ENCODE measurements at places on chromosomes 7 and 10. TPM values are rescaled to one million over a fixed set of nuclear protein-coding genes. Genes with fewer than 3 reads are reported as not detected.

- no peak for DNase-seq
Measured at GRCh38 chr7:92765725-92766124, 70.6 kb downstream of the CDK6 start.

DNA sequence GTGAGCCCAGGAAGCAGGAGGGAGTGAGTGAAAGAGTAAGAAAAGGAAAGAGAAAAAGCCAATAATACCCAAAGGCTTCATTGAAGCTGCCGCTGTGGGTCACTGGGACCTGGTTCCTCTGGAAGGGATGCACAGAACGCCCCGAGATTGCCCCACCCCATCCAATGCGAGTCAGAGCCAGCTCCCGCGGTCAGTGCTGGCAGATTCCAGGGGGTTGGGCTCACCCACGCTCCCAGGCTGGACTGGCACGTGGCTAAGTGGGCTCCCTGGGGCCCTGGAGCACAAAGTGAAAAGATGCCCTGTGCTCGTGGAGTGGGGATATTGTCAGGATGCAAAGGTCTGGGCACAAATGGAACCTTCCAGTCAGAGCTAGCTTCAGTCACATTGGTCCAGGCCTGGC, 117.0 kb downstream of the OAT start:
- DNase-seq = no peak

DNA sequence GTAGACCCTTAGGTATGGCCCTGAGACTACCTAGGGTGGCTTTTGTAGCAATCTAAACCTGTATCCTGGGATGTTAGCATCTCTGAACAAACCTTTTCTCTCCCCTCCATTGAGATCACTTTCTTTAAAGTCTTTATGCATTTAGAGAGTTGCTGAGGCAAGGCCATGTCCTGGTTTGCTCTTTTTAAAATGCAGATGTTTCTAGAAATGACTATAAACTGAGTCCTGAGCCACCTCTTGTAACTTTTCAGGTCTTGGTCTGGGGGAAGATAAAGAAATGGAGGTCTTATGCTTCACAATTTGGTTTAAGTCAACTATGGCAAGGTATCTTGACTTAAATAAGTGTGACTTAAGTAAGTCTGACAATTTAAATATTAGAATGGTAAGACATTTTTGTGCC, 78.0 kb downstream of the AUTS2 start:
- no peak for DNase-seq

- no peak for DNase-seq
Measured at GRCh38 chr10:3117486-3117885, 50.1 kb downstream of the PFKP start.

DNA sequence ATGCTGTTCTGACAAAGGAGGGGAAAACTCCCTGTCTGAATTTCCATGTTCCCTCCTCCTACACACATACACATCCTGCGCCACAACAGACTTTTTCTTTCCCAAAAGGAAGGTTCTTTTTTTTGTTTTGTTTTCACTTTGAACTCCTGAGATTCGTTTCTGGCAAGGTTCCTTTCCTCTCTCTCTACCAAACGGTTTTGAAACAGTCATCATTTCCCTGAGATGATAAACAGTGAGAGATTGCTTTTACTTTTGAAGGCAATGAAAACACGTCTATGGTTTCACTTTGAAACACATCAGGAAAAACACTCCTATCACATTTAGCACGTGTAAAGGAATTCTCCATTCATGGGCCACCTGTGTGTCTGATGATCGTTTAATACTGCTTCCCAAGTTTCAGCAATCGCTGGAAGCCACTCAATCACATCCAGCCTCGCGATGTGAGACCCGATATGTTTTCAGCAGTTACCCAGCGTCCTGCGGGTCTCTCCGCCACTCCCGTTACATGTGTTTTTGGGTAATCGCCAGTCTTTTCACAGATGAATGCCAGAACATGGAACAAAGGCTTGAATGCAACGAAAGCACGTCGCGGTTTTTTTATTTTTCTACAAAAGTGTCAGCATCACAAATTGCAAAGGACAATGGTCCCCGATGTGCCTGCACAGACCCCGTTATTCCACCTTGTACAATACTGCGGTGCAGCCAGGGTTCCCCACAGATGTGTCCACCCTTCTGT, 62.8 kb upstream of the CUX1 start:
- DNase-seq = peak; percentile 79

DNA sequence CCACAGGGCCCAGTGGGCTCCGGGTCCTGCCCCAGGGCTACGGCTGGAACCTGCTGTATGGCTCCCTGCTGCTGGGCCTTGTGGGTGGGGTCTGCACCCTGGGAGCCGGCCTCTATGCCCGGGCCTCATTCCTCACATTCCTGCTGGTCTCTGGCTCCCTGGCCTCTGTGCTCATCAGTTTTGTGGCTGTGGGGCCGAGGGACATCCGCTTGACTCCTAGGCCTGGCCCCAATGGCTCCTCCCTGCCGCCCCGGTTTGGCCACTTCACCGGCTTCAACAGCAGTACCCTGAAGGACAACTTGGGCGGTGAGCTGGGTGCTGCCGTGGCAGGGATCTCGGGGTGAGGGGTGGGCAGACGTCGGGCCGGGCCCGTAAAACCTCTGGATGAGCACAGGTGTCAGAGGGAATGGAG, 4.4 kb downstream of the SLC12A9 start:
- DNase-seq = no peak

GRCh38 chr10:87079106-87079836, 15.4 kb downstream of the GLUD1 start:
- DNase-seq = no peak

DNA sequence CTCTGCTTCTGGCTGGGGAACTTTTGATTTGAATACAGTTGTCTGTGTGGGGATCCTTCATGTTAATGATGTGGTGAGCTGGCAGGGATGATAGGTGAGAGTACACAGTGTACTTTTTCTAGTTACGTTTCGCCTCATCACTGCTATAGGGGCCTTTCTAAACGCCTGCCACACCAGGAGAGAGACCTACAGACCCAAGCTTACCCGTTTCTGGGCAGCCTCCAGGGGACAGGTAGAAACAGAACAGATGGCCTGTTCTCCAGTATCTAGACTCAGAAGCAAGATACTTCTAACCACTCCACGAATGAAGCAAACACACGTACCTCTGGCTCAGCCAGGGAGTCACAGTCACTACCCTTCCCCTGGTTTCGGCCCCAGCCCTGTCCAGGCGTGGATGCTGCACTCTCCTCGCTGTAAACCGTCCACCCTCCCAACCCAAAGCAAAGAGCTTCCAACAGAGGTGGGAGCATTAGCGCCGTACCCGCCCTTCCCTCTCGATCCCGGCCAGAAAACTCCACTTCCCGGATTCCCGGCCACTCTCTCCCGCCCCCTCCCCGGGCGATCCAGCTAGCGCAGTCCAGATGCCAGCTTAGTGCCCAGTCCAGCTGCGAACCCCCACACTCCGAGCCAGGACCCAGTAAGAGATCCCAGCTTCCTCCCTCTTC, 1.2 kb downstream of the CCDC6 start:
- peak; percentile 44 for DNase-seq

Gene UTF1
- polyA plus RNA-seq = not detected
